Uterus (tissue), 4 donors: ENCODE measurements at places on chromosomes 11 and 22.

- DNase-seq, result no peak
Measured at GRCh38 chr11:118002010-118002540, 15.9 kb downstream of the IL10RA start.

GRCh38 chr11:27447288-27448183, 25.1 kb downstream of the LGR4 start:
- DNase-seq, result no peak

DNA sequence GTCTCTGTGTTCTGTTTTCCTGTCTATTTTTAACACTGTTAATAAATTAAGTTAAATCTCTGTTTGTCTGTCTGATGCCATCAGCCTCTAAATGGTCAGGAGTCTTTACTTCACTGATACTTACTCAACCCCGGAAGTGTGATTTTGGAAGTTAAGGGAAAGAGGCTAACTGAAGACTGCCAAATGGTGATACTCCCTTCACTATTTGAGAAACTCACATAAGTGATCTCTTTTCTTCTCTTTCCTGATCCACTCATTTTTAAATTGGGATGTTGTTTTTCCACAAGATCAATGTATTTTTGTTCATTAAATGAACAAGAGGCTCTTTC, 389 bp upstream of the CASP12 start:
- no peak for DNase-seq

GRCh38 chr11:113444502-113445123, 30.6 kb downstream of the DRD2 start:
- DNase-seq, result no peak

- no peak for DNase-seq
Measured at GRCh38 chr22:48819232-48819631, 1008.4 kb downstream of the BRD1 start.

- DNase-seq, result no peak
Measured at GRCh38 chr11:113773092-113773415, 438 bp downstream of the ZW10 start.

DNA sequence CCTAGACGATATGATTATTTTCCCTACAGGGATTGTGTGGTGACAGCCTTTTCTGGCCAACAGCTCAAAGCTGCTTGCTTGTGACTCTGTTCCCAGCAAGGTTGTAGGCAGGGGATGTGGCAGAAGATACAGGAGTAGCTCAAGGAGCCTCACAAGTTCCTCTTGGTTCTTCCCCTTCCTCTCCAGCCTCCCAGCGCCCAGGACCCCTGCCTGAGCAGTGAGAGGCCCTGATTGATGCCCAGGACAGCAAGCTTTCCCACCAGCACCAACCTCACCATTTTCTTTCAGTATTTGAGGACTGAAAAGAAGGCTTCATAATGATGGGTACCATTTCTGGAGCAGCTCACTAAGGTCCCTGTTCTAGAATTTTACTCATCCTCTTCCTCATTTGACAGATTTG, 248.0 kb downstream of the TENM4 start:
- DNase-seq, result no peak

DNA sequence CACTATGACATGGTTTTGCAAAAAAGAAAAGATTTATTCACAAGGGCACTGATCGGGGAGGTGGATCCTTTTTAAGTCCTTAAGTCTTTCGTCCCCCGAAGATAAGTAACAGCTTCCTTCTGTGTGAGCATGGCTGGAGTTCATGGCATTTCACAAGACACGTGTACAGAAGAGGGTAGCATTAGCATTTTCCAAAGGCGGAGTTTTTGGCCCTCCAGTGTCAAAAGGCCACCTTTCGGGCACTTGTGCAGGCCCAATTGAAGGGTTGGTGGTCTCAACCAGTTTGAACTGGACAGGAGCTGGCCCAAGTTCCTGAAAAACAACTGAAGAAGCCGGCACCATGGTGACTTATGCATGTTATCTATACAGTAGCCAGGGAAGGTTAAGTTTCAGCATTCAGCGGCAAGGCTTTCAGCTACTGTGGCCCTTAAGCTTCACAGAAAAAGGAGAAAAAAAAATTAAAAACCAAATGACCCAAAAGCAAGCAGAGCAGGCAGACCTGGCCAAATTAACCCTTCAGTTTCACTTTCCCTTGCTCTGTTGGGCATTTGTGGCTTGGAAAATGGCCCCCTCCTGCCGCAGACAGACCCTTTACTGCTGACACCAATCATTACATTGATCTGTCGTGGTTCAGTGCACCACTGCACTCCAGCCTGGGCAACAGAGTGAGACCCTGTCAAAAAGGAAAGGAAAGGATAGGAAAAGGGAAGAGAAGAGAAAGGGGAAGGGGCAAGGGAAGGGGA, 18.7 kb downstream of the ZNF74 start:
- DNase-seq, result no peak

- no peak for DNase-seq
Measured at GRCh38 chr11:47144541-47144940, 32.1 kb downstream of the ARFGAP2 start.

DNA sequence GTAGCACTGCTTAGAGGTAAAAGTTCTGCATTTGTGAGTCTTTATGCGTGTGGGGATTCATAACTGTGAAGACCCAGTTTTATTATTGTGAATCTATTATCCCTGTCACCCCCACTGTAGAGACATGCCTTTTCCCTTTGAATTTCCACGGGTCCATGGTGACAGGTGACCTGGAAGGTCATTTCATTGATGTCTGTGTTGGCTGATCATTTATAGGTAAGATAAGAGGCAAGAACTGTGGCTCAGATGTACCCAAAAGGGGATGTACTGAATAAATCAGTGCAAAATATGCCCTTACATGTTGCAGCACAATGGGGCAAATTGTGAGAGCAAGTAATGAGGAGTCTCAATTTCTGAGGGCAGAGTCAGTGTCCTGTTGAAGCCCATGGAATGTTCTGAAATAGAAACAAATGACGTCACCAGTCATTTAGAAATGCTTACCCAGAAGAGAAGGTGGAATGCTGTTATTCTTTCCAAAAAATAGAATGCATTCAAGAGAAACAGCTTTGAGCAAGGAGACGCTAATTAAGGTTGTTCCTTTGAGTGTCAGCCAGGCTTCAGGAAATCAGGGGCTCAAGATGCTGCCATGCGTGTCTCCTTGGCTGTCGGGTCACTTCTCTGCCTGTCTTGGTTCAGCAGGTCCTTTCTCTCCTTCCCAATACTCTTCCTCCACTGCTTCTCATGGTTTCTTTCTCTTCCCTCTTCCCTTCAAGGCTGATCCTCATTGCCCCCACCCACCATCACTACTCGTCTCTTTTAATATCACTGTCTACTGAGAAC, 118.7 kb upstream of the E2F8 start:
- DNase-seq, result no peak

- DNase-seq, result no peak
Measured at GRCh38 chr11:66106786-66107599, 36.9 kb downstream of the PACS1 start.

DNA sequence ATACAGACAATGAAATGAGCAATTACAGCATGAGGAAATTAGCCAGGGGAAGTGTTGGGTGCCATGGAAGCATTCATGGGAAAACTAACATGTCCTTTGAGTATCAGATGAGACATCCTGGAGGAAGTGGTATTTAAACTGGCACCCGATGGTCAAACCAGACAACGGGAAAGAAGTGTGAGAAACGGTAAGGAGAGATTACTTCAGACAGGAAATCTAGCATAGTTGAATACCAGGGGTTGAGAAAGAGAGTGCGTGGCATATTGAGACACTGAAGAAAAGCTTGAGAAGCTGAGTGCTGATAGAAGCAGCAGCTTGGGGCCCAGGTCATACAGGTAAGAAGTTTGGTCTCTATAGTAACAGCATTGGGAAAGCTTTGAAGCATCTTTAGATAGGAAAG, 175.3 kb downstream of the C11orf87 start:
- no peak for DNase-seq

GRCh38 chr11:353179-353873, 16.0 kb upstream of the B4GALNT4 start:
- peak; percentile 91 for DNase-seq
